ENCODE measurements at places on chromosomes 6 and 20.

DNA sequence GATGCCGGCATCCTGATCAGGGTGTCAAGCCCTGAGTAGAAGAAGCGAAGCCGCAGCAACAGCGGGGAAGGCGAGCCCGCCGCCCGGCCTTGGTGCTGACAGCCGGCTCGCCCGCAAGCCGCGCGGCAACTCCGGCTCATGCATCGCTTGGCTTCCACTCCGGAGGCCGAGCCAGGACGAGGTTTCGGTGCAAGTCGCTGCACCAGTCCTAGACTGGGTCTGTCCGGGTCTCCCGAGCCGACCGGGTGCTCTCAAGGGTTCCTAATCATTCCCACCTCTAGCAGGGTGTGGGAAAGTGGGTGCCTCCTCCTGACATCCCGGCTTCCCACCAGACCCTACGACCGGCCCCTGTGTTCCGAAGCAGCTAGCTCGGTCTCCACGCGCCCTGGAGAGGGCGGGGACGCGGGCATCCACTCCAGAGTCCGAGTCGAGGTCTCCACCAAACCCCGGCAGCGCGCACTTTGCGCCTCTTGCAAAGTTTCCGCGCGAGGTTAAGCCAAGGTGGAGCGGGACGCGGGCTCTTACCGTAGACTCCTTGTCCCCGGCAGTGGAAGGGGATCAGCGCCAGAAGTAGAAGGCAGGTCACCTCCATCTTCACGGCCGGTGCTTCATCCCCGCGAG, 1.4 kb downstream of the MDGA1 start:
- DNase-seq: peak; percentile 34

DNA sequence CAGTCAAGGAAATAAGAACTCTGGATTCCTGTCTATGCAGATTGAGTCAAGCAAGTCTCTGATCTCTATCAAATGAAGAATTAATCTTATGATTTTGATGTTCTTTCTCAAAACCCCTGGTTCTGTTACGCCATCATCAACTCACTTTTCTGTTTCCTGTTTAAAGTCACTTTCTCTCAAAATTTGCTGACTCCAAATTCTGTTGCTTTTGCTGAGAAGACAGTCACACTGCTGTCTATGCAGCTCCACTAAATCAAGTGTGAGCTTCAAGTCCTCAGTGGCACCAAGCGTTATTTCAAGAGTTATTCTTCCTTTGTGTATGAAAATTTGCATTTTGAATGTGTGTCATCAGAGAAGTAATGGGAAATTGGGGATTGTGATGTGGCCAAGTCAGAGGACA, 663.3 kb downstream of the KIF16B start:
- DNase-seq: no peak

DNA sequence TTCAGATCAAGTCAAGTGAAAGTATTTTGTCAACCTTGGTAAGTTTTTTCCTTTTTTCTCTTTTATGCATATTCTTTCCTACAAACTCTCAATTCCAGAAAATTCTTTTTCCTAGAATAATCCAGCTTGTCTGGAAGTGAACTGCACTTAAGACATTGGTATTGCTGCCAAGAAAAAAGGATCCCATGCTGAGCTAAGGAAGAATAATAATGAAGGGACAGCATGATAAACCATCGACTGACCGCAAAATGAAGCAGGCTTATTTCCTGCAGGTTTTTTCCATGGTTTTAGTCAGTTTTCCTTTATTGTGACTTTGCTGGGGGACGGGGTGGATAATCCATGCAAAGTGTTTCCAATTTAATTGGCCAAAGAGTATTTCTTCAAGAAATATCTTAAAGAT, 857.6 kb upstream of the SLC35B3 start:
- no peak for DNase-seq

- no peak for DNase-seq
Measured at GRCh38 chr20:7744411-7744810, 195.8 kb downstream of the HAO1 start.

DNA sequence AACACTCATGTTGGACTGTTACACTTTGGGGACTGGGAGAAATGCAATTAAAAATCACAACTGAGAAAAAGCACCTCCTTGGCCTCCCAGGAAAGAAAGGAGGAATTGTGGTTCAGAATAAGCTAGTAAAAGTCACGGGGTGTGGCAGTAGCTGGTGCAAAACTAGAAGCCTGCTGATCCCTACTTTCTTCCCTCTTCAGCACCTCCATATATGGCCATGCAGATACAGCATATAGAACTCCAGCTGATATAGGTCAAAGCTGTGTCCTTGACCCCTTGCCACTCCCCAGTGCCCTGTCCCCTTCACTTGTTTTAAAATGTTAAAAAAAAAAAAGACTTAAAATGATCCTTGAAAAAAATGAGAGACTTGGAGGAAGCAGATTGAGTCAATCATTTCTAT, 5.5 kb upstream of the FLRT3 start:
- no peak for DNase-seq

DNA sequence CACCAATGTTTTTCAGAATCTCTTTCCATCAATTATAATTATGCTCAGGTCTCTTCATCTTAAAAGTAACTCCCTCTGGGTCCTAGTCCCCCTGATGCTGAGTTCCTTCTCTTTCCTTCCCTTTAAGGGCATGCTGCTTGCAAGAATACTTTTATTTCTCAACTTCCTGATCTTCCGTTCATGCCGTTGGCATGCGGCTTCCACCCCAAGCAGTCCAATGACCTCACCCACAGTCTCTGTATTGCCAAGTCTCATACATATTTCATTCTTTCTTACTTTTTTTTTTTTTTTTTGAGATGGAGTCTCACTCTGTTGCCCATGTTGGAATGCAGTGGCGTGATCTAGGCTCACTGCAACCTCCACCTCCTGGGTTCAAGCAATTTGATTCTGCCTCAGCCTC, 83.5 kb downstream of the NDUFAF5 start:
- no peak for DNase-seq

DNA sequence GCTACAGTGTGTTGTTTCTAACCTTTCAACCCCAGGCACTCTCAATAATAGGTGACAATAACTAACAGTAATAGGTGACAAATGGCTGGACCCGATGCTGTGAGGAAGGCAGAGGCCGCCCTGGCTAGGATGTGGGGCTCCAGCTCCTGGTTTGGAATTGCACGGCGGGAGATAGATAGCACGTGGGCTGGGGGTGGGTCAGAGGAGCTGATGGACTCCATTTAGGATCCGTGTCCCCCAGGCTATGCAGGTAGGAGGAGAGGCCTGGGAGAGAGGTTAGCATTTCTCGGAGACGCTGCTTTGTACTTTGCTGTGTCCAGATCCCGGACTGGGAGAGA, 61.4 kb downstream of the EZR start:
- no peak for DNase-seq

- DNase-seq: no peak
Measured at GRCh38 chr20:47859278-47859677, 74.0 kb upstream of the SULF2 start.

- no peak for DNase-seq
Measured at GRCh38 chr20:53550280-53551187, 43.1 kb downstream of the ZNF217 start.

DNA sequence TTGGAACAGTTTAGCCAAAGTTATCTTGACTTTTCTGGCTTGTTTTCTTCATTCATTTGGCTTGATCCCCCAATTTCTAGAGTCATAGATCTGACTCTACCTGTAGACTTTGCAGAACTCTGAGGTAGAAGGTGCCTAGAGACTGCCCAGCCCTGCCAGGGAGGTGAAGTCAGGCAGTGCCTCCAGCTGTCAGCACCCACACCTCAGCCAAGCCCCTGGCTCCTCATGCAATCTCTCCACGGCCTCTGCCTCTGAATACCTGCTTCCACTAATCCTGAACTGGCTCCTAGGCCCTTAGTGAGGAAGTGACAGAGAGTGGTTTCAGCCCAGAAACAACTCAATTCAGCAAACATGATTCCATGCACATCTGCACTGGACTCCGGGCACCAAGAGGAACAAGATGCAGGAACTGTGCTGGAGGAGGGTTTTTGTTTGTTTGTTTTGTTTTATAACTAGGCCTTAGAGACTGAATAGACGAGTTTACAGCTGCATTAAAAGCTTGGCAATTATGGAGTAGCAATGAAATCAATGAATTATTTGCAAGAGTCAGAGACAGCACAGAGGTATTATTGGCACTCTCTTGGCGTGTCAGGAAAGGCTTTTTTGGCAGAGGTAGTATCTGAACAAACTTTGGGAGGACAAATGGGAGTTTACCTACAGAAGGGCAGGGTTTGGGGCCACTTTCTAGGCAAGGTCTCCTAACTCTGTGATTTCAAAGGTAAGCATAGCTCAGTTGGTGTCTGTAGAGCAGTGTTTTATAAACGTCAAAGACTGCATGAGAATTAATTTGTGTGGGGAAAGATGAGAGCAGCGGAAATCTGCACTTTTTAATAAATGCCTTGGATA, 25.2 kb downstream of the TGM3 start:
- DNase-seq: no peak

GRCh38 chr6:36115412-36115811, 14.9 kb upstream of the MAPK13 start:
- no peak for DNase-seq

- no peak for DNase-seq
Measured at GRCh38 chr6:109610590-109610989, 80.4 kb downstream of the AK9 start.

DNA sequence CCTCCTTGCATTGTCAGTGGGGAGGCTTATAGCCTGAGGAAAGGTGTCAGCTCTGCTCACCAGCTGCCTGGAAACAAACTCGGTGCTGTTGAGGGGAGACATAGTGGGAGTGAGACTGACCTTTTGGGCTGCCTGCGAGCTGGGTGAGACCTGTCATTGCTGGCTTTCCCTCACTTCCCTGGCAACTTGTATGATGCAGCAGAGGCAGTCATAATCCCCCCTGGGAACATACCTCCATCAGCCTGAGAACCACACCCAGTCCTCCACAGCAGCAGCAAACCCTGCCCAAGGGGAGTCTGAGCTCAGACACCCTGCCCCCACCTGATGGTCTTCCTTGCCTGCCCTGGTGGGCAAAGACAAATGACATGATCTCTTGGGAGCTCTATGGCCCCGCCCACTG, 521.2 kb upstream of the IMPG1 start:
- DNase-seq: no peak

- DNase-seq: no peak
Measured at GRCh38 chr6:114151064-114151690, 180.2 kb upstream of the HDAC2 start.

DNA sequence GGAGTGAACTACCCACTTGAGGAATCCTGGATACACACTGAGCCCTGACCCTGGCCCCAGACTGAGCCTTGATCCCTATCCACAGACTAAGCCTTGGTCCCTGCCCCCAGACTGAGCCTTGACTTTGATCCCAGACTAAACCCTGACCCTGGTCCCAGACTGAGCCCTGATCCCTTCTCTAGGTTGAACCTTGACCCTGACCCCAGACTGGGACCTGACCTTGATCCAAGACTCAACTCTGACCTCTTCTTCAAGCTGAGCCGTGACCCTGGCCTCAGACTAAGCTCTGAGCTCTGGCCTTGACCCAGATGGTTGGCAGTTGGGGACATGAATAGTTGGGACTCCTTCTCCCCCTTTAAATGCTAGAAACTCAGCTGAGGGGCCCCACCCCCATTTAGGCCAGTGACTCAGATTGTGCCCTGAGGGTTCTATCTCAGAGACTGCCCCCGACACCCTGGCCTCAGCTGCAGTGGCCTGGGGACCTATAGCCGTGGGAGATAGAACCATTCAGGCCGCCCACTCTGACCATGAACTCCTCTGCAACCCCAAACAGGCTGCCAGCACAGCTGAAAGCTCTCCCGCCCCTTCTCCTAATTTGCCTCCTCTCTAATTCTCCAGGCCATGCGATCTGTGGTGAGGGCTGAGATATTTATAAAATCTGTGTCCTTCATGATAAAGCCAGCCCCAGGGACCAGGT, 84.7 kb downstream of the DLGAP4 start:
- no peak for DNase-seq

DNA sequence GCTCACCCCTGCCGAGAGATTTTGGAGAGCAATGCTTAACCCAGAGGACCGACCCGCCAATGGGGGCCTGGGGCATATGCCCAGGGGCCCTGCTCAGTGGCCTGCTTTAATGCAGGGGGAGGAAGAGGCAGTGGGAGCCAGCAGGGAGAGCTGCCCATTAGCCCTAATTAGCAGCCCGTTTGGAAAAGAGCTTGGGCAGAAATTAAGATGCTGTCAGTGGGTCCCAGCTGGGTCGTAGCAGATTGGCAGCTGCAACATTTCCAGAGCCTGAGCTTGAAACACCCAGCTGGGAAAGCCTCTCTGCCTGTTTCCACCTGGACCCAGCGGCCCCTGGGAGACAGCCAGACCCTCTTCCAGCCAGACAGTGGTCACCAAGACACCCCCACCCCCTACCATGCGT, 39.5 kb downstream of the CD40 start:
- DNase-seq: no peak

- DNase-seq: peak; percentile 33
Measured at GRCh38 chr20:36604952-36605398, 604 bp upstream of the RAB5IF start.

DNA sequence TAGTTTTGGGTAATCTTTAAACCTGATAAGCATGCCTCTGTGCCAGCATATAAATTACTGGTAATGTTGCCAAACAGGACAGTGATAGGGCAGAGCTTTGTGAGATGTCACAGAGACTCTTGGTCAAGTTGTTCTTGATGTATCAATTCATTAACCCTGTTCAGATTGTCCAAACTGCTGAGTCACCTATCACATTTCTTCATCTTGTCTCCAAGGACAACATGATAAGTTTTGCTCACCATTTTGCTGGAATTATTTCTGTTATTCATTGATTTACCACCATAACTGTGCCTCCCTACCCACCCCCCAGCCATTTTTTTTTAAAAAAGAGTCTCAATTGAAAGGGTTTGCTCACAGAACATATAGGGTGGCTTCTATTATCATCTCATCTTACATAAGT, 19.5 kb upstream of the GMNN start:
- no peak for DNase-seq

GRCh38 chr6:13807696-13808095, 6.7 kb downstream of the MCUR1 start:
- no peak for DNase-seq

DNA sequence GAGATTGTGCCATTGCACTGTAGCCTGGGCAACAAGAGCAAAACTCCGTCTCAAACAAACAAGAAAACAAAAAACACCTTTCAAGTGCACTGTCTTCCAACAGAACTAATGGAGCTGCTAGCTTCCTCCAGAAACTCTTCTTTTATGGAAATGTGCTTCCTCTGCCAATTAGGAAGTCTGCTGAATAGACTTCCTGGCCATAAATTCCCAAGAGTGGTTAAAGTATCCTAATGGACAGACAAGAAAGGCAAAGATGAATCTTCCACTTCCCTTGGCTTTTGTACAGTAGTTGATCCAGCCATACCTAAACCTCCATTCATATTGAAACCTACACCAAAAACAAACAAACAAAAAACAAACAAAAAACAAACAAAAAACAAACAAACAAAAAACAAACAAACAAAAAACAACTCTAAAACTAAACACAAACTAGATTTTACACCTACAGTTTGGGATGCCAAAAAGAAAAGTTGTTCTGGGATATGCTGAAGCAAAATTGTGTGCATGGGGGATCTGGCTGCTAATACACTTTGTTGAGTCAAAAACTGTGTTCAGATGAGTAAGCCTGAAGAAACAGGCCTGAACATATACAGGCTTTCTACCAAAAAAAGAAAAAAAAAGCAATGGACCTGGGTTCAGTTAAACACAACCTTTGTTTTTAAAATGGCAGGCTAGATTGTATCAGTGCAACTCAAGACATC, 59.8 kb upstream of the CARMIL1 start:
- DNase-seq: no peak

- no peak for DNase-seq
Measured at GRCh38 chr20:63544241-63544957, 3.1 kb downstream of the SRMS start.
